Neural progenitor cell (in vitro differentiated cells): ENCODE measurements at places on chromosomes 7 and 10. TPM values are rescaled to one million over a fixed set of nuclear protein-coding genes. Genes with fewer than 3 reads are reported as not detected.

- H3K36me3 ChIP-seq: peaks cover 6% of the 10 kb centered on the region
- peaks cover 5% of the 10 kb centered on the region for H3K4me1 ChIP-seq
- H3K27me3 ChIP-seq: no peaks in the 10 kb centered on the region
- H3K4me3 ChIP-seq: no peak overlapping the region
These were observed 18.5 kb upstream of the PLEKHS1 start for GRCh38 chr10:113732966-113733365.

- H3K27ac ChIP-seq: no peak overlapping the region
- H3K27me3 ChIP-seq: no peaks in the 10 kb centered on the region
- no peak for DNase-seq
- H3K4me3 ChIP-seq: no peak overlapping the region
- H3K4me1 ChIP-seq: peaks cover 45% of the 10 kb centered on the region
These were observed 308.5 kb upstream of the FZD1 start for GRCh38 chr7:90955641-90956207.

DNA sequence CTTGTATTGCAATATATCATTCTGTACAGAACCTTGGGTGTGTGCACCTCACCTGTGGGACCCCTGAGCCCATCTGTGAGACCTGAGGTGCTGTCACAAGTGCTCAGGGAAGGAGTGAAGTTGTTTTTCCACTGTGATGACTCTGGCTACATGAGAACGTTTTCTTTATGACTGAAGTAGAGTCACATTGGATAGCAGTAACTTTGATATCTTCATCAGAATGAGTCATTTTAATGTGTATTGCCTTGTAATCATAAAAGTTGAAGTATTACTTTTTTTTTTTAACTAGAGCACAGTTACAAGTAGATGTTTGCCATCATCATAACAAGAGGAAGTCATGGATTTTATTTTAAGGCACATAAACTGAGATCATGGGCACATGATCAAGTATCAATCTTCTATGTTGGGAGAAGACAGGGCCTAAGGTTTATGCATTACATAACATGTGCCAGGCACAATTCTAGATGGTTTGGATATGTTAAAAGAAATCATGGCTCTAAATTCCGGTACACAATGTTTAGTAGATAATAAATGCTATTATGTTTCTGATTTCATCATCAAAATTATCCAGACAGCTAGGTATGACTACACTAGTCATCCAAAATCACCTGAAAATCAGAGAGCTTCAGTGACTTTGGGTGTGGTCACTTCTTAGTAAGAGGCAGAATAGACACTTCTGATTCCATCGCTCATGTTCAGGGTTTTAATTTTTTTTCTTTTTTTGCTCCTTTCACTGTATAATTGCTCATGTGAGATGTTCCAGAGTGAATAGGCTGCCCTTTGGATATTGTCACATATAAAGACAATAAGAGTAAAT is 82.7 kb upstream of the KLF6 start:
- no peaks in the 10 kb centered on the region for H3K36me3 ChIP-seq
- H3K27me3 ChIP-seq: no peaks in the 10 kb centered on the region
- H3K4me3 ChIP-seq: no peak overlapping the region

- H3K4me3 ChIP-seq: no peak overlapping the region
- no peak for DNase-seq
- H3K27ac ChIP-seq: no peak overlapping the region
- peaks cover 12% of the 10 kb centered on the region for H3K4me1 ChIP-seq
- no peaks in the 10 kb centered on the region for H3K36me3 ChIP-seq
These were observed 53.0 kb downstream of the WNT2 start for GRCh38 chr7:117269886-117270285.

The MBLAC1 gene
- 1.6 and 2.7 TPM in 2 replicates for total RNA-seq

DNA sequence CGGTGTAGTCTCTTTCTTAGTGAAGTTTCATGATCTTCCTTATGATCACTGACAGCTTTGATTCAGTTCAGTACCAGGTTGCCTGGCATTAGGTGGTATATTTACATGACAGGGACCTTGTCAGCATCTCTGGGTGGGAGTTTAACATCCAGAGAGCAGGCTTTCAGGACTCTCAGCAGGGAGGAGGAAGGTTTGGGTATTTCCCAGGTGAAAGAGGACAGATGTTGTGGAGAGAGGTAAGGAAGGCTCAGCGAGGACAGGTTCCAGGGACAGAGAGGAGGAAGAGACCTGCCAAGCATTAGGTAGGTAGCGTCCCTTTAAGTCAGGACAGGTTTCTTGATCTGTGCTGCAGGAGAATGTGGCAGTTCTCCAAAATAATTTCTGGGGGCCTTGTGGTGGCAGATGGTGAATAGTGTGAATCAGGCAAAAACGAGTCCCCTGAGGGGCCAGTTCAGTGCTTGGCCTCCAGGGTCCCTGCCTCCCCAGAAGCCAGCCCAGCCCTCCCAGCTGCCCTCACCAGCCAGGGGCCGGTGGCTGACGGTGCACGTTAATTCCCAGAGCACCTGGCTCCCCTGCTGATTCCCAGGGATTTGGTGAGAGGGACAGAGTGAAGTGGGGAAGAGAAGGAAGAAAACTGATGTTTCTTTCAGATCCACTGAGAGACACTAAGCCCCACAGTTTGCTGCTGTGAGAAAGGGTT is 82.0 kb downstream of the VWC2 start:
- DNase-seq: no peak
- H3K27ac ChIP-seq: no peak overlapping the region
- no peaks in the 10 kb centered on the region for H3K4me1 ChIP-seq
- no peak overlapping the region for H3K4me3 ChIP-seq
- no peaks in the 10 kb centered on the region for H3K27me3 ChIP-seq
